ENCODE measurements at places on chromosomes 2 and 18.

- DNase-seq, result no peak
Observed at GRCh38 chr2:216633616-216634369, 573 bp downstream of the IGFBP2 start.

DNA sequence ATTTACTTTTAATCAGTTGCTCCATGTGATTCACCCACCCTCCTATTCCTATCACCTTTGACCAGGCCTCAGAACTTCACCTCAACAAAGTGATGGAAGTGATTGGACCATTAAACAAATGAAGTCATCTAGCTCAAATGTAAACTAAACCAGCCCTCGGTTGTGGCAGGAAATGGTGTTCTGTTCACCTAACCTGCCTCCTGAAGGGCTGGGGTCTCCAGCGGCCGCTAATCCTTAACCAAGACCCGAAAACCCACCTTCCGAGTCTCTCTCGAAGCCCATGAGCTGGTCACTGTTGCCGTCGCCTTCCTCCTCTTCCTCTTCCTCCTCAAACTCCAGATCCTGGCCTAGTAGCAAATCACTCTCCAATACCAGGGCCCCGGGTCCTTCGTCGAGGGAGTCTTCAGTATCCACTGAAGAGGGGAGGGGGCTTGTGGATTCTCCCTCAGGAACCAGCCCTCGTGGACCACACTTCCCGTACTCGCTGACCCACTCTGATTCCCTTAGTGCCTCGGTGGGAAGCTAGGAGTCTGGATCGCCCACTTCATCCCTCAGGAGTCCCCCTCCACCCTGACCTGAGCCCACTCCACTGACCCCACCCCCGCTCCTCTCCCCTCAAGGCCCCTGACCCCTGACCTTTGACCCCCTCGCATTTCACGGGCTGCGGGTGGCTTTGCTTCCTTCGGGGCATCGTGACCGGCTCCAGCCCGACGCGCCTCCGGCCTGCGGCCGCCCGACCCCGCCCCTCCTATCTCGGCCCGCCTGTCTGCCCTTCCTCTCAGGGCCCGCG lies 503 bp downstream of the ZNF513 start:
- DNase-seq, result peak; percentile 58

DNA sequence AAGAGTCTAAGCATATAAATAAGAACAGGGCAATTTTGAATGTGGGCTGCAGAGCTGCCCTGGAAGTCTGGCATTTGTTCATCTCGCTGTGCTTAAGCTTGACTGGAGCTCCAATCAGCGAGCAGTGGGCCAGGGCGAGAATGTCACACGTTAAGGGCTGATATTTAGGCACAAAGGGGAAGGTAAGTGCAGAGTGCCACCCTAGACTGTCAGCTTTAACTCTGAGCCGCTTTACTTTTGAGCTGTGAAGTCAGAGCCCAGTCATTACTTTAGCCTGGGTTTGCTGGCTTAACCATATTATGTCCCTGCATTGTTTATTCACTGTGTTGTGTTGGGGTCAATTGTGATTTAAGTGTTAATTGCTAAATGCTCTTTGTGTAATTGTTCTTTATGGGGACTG lies 236.1 kb upstream of the SIX3 start:
- DNase-seq, result no peak

DNA sequence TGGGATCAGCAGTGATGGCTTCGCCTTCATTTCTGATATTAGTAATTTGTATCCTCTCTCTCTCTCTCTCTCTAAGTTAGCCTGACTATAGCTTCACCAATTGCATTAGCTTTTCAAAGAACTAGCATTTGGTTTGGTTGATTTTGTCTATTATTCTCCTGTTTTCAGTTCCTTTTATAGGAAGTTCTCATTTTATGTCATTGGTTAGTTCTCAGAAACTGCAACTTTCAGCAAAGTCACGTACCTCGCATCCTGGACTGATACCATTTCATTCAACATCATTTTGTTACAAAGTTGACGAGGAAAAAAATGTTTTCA lies 450.8 kb downstream of the EIPR1 start:
- DNase-seq, result no peak

- peak; percentile 34 for DNase-seq
Observed at GRCh38 chr2:191127235-191127634, 23.6 kb downstream of the STAT4 start.

DNA sequence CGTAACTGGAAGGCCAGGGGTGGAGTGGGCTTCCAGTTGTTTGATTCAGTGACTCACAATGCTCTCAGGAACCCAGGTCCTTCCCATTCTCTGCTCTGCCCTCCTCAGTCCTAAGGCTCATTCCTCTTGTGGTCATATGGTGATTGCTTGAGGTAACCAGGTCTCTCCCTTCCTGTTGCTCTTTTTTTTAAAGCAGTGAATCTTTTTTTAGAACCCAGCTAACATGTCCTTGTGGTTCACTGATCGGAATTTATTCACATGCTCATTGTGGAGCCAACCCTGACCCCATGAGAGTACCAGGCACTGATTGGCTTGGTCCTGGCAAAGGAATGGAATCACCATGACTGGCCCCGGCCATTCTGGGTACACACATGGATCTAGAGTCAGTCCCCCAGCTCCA lies 7.4 kb downstream of the THNSL2 start:
- DNase-seq, result no peak
